ENCODE measurements at places on chromosomes 2 and 18.
A peak's percentile ranks its signal among the peaks of the same experiment; 100 is the strongest.

- no peak for DNase-seq
Observed at GRCh38 chr2:241505086-241505780, 3.2 kb downstream of the STK25 start.

- no peak for DNase-seq
Observed at GRCh38 chr2:166671801-166672200, 177.8 kb upstream of the SCN7A start.

DNA sequence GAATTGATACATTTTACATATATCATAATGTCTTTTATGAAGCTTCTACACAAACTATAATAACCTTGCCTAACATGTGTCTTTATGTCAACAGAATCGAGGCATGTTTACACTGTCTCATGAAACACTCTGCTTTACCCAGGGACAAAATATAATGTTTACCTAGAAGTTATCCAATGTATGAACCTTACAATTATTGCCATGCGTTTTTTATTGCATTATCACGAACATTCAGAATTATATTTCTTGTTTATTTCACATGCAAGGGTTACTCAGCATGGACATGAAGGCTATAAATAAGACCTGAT is 19.8 kb downstream of the LONRF2 start:
- no peak for DNase-seq

DNA sequence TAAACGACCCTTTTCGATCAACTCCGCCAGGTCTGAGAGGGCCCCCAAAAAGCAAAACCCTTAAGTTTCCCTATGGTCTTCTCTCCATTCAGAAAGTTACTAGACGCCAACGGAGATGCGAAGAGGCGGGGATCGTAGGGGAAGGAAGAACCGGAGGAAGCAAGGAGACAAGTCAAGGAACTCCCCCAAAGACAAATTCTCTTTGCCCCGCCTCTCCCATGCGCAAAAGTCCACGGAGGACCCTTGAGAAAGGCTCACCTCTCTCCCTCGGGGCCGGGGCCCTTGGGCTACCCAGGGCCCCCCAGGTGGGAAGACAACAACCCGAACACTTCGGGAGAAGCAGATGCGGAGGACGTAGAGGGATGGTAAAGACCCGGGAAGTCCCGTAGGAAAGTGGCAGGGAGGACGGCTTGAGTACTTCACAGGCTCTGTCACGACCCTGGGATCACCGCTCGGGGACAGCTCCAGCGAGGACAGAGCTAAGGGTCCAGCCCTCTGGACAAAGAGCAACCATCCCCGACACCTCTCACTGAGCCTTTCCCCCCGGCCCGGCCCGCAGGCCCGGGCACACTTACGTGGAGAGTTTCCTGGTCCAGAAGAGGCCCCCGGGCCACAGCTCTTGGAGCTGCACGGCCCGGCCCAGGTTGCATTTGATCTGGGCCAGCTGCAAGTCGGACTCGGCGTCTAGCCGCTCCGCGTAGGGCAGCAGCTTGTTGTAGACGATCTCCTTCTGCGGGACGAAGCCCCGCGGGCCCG is 647 bp downstream of the PSME4 start:
- peak; percentile 13 for DNase-seq

- DNase-seq = no peak
Observed at GRCh38 chr2:144329472-144329871, 190.4 kb downstream of the ZEB2 start.

DNA sequence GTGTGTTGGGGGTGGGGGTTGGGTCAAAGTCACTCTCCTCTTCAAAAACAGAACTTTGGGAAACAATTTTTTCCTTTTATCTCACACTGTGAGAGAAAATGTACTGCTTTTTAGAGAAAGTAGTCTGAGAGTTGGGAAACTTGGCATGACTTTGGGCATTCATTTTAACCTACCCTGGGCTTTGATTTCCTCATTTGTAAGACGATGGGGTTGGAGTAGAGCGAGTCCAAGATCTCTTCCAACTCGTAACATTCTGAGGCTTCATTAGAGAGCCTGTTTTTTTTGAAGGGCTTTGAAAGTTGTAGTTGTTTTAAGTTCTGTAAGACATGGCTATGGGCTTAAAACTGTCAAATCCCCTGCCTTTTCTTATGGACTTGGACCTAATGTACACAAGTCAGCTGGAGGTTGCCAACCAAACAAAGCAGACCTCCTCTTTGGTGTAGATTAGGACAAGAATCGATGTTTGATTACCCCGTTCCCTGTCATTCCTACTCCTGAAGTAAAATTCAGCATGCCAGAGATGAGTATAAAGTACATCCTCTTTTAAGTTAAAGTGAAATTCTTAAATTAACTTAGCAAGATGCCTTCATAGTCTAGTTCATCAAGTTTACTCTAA is 8.4 kb downstream of the PHLPP1 start:
- DNase-seq = no peak

DNA sequence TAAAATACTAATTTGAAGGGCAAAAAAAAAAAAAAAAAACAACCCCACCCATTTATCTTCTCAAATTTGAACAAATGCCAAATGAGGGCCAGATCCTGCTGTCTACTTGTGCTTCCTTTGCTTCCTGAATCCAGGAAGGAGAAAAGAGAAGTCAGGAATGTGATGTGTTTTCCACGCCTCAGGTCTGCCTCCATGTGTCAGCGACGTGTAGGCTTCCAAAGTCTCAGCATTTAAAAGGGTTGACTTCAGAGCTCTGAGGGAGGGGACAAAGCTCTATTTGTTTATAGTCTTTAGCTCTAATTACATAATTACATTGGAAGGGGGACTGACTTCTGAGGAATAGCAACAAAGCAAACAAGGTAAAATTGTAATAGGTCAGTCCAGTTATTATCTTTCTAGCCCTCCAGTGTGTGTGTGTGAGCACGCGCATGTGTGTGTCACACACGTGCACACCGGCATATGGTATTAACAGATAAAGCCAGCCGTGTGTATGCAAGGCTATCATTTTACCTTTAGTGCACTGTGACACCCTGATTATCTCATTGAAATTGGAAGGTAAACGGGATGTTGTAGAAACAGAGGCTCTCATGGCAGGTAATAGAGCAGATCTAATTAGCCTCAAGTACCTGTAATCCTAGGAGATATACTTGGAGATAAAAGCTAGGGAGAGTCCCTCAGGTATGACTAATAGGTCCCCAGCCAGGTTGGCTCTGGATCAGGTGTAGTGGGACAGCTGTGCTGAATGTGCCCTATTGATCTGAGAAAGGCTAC is 911.4 kb upstream of the ZEB2 start:
- DNase-seq = no peak

DNA sequence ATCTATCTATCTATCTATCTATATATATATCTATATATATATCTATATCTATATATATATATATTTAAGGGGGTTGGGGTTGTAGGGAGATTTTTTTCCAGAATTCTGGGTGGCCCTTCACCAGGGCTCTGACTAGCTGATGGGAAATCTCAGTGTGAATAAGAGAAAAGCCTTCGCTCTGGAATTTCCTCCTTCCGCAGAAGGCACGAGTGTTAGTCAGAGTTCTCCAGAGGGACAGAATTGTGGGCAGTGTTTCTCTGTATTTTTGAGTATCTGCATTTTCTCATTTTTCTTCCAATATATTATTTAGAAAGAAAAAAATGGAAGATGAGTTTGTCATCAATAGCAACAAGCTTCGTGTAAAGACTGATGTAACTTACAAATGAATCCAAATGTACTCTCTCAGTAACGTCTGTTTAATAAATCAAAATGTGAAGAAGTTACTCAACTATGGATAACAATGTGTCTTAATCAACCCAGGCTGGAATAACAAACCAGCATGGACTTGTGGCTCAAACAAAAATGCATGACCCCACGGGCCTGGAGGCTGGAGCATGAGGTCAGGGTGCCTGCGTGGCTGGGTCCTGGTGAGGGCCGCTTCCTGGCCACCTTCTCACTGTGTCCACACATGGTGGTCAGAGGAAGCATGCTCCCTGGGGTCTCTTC is 10.6 kb upstream of the SNTG2 start:
- no peak for DNase-seq

DNA sequence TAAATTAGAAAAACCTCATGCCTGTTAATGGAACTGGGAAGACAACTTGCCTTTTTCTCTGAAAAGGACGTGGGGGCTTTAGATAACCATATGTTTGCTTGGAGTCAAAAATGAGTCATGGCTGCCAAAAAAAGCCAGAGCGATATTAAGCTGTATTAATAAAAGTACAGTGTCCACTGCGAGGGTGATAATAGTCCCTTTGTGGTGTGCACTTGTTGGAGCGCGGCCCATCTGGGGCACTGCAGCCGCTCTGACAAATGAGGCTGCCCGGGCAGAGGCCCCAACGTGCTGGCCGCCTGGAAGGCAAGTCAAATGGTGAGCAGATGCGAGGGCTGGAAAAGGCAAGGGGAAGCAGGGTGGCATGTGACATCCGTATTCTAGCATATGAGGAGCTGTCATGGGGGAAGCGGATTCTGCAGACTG is 103.3 kb upstream of the NCK2 start:
- no peak for DNase-seq

GRCh38 chr18:28820353-28820752 is 643.4 kb upstream of the CDH2 start:
- DNase-seq = no peak

- DNase-seq = no peak
Observed at GRCh38 chr18:75491361-75491760, 63.9 kb upstream of the SMIM21 start.

DNA sequence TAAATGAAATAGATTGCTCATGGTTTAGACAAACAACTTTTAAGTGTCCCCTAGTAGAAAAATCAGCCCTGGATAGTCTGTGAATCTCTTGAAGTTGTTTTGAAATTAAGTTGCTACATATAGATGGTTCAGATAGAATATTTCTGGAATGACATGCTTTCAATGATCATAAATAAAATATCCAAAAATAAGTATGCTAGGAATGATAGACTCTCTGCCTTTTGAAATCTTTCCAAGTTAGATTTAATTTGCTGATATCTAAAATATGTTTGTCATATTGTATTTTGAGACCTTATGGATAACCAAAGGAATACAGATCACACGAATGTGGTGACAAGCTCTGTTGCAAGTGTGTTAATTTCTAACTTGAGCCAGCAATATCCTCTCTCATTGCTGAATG is 488.7 kb downstream of the THSD7B start:
- no peak for DNase-seq

DNA sequence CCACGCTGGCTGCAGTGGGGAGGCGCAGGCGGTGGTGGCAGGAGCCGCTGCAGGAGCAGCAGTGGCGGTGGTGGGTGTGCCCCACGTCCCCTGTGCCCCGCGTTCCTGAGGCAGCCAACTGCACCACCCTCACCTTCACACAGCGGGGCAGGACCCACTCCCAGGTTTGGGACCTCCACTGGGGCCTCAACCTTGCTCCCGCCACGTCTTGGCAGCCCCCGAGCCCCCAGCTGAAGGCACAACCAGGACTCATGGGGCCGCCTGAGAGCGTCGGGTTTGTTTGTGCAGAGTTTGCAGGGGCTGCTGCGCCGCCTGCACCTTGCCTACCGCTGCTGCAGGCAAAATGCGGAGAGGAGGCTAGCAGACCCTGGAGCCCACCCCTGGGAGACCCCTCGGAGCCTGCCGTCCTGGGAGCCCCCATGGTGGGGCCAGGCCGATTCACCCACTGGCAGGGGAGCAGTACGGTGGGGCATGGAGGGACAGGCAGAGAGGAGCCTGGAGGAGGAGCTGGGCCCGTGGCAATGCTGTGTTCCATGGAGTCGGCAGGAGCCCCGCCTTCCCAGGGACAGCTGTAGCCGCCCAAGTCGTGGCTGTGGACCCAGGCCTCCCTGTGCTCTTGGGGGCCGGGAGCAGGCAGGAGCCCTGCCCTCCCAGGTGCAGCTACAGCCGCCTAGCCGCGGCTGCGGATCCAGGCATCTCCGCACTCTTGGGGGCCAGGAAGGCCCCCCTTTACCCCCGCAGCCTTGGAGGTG is 14.7 kb upstream of the EML6 start:
- DNase-seq = no peak

DNA sequence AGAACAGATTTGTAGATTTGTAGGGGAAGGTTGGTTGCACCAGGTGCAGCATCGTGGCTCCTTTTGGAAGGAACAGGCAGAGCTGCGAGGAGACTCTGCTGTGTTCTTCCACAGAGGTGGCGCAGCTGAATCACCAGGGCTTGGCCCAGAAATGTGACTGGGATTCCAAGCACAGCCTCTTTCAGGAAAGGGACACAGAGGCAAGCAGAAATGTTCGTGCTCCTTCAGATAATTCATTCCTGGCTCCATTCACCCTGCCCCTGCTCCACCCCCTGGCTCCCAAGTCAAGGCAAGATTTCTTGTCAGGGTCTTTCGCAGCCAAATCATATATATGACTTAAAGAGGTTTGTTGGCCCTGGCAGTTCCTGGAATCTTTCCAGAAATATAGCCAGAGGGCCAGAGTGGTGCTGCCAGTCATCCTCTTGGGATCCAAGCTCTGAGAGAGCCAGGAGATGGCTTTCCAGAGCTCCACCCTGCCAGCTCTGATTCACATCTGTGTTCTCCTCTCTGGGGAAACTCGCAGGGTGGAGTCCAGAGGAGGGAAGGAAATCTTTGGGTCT is 203.9 kb upstream of the TANK start:
- no peak for DNase-seq

DNA sequence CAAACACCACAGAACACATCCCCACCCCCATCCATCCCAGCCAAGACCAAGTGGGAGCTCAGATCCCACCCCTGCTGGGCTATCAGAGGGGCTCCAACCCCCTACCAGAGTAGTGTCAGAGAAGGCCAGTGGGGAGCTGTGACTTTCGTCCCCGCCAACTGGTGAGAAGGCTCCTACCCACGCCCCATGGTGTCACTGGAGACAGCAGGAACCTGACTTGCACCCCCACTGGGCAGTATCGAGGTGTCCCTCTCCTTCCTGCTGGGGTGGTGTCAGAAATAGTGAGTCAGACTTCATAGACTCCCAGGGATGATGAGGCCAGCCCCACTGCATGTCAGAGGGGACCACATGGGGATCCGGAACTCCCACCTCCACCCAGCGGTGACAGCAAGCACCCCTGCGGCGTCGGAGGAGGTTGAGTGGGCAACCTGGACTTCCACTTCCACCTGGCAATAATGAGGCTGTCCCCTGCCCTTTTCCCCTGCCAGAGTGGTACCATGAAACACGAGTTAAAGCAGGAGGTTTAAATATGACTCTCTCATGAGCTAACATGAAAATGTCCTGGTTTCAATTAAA is 106.7 kb downstream of the CTIF start:
- DNase-seq = no peak

- DNase-seq = no peak
Observed at GRCh38 chr2:121884511-121884921, 129.1 kb downstream of the TSN start.

- DNase-seq = no peak
Observed at GRCh38 chr2:211837206-211837605, 701.4 kb downstream of the ERBB4 start.

- no peak for DNase-seq
Observed at GRCh38 chr2:239323447-239323846, 77.4 kb downstream of the HDAC4 start.

- DNase-seq = no peak
Observed at GRCh38 chr2:42957109-42957860, 164.9 kb upstream of the HAAO start.

DNA sequence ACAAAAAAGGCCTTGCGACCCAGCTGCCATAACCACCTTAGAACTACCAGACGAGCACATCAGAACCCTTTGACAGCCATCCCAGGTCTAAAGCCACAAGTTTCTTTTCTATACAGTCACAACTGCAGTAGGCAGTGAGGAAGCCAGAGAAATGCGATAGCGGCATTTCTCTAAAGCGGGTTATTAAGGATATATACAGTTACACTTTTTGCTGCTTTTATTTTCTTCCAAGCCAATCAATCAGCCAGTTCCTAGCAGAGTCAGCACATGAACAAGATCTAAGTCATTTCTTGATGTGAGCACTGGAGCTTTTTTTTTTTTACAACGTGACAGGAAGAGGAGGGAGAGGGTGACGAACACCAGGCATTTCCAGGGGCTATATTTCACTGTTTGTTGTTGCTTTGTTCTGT is 48.8 kb downstream of the FEZ2 start:
- DNase-seq = no peak

- no peak for DNase-seq
Observed at GRCh38 chr2:18244845-18245244, 315.6 kb downstream of the RDH14 start.
